ENCODE measurements at places on chromosomes 5 and 9. TPM values are rescaled to one million over a fixed set of nuclear protein-coding genes. Genes with fewer than 3 reads are reported as not detected.

CCDC127 gene
- 10.2 TPM for total RNA-seq

C5orf24 gene
- 75.4 TPM for total RNA-seq

PCDHA9 gene
- total RNA-seq, result 4.0 TPM

OCLN gene
- 36.1 TPM for total RNA-seq

DDX4 gene
- 0.18 TPM for total RNA-seq

LMBRD2 gene
- total RNA-seq, result 8.3 TPM

AK3 gene
- total RNA-seq, result 48.5 TPM

ABLIM3 gene
- 0.27 TPM for total RNA-seq

MVB12B gene
- 38.0 TPM for total RNA-seq

FRRS1L gene
- total RNA-seq, result 14.4 TPM

SAXO1 gene
- 0.43 TPM for total RNA-seq

PDZD2 gene
- total RNA-seq, result 21.5 TPM

PALM2AKAP2 gene
- 39.7 TPM for total RNA-seq

ZCCHC9 gene
- total RNA-seq, result 25.6 TPM

ENTREP1 gene
- 2.3 TPM for total RNA-seq

ROPN1L gene
- 0.45 TPM for total RNA-seq

BTNL9 gene
- total RNA-seq, result 0.18 TPM

OR1Q1 gene
- not detected for total RNA-seq

PRR16 gene
- total RNA-seq, result 2.7 TPM

GLRA1 gene
- not detected for total RNA-seq

PIGO gene
- 31.2 TPM for total RNA-seq

TEK gene
- total RNA-seq, result 5.9 TPM

IL17B gene
- not detected for total RNA-seq

TMEM215 gene
- 0.07 TPM for total RNA-seq

TAF11L5 gene
- not detected for total RNA-seq

THBS4 gene
- 17.3 TPM for total RNA-seq

IL13 gene
- total RNA-seq, result 0.50 TPM

ZNF618 gene
- 78.9 TPM for total RNA-seq

CPEB4 gene
- total RNA-seq, result 15.7 TPM

PLPP6 gene
- total RNA-seq, result 12.7 TPM

DAB2 gene
- total RNA-seq, result 58.1 TPM

MEIKIN gene
- not detected for total RNA-seq

RHOBTB3 gene
- total RNA-seq, result 154 TPM

MLANA gene
- total RNA-seq, result not detected

CA9 gene
- 1.7 TPM for total RNA-seq

TNFSF15 gene
- 12.2 TPM for total RNA-seq

C1QTNF3 gene
- total RNA-seq, result 9.8 TPM

SET gene
- total RNA-seq, result 443 TPM

TERT gene
- total RNA-seq, result 0.33 TPM

MOB3B gene
- total RNA-seq, result 14.6 TPM

FGF1 gene
- total RNA-seq, result not detected

TXNDC8 gene
- total RNA-seq, result not detected

ARID3C gene
- total RNA-seq, result not detected

IL7R gene
- 0.25 TPM for total RNA-seq

MZB1 gene
- total RNA-seq, result not detected

MARCHF3 gene
- 8.5 TPM for total RNA-seq

CFAP77 gene
- not detected for total RNA-seq

MSX2 gene
- total RNA-seq, result 83.9 TPM

PTGES gene
- 29.6 TPM for total RNA-seq
